ENCODE measurements at places on chromosomes 1 and 21.
A peak's percentile ranks its signal among the peaks of the same experiment; 100 is the strongest.

DNA sequence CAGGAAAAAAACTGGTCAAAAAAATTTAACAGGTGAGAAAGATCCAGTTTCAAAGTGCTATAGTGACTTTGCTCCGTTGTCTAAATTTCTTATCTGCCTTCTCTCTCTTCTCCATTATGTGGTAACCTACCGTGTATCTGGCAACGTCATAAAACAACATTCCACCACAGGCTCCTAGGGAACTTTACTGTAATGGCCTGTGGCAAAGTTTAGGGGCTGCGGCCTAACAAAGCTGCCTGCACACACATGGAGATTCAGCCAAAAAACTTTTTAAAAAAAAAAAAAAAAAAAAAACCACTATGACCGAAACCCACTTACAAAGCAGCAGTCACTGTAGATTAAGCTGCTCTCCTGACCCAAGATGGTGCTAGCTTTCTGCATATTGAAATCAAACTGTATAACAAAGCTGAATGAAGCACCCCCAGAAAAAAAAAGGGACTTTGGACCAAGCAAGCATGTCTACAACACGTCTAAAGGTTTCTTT is 202.6 kb downstream of the SLC45A1 start:
- DNase-seq, result no peak

DNA sequence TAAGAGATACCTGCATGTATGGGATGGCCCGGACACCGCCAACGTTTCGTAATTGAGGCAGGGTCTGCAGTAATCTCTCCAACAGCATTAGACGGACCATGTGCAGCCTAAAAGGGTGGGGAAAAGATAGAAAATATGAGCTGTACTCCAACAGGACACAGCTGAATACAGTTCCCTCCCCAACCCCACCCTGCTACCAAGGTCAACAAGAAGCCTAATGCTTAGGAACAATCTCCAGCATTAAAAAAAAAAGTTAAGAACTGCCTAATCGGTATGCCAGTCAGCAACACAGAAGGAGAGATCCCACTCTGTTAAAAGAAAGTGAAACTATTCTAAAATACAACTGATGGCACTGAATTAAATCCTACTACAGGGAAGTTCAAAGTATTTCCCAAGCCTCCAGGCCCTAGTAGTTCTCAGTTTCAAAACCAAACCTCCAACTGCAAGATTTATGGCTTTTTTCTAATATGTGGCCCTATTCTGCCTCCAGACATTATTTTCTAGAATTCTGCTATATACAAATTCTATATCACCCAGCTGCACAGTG is 81.0 kb downstream of the UBR4 start:
- no peak for DNase-seq

DNA sequence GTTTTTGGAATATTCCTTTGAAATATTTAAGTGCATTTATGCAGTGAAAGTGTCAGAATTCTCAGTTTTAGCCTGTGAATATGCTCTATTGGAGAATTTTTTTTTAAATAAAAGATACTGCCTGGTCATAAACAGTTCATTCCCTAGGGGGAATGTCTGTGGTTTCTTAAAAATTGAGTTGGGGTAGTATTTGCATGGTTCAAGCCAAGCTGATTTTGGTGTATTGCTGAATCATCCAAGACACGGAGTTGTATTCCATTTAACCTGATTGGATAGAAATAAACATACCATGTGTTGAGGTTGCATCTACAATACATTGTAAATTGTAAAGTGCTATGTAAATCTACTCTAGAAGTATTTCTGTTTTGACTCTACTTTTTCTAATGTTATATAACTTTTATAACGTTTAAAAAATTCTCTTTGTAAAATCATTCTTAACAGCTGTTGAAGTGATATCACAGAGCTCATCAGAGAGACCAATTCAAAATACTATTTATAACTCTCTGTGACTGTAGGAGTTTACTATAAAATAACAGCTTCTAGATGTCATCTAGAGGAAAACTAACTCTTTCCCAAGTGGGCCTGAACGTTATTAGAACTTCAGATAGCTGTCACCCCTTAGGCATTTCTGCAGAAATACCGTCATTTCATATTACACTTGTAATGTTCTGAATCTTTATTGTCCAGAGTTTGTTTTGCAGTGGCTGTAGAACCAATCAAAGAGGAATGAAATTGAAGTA is 199.1 kb downstream of the USP25 start:
- no peak for DNase-seq

- no peak for DNase-seq
Observed at GRCh38 chr21:46469275-46469674, 10.6 kb downstream of the DIP2A start.

GRCh38 chr1:37995751-37996345 is 6.0 kb upstream of the SF3A3 start:
- DNase-seq, result peak; percentile 68

- DNase-seq, result no peak
Observed at GRCh38 chr1:242710286-242710685, 185.8 kb upstream of the PLD5 start.

GRCh38 chr1:58633121-58633520 is 56.1 kb upstream of the TACSTD2 start:
- DNase-seq, result no peak
